ENCODE measurements at places on chromosomes 3 and 15. TPM values are rescaled to one million over a fixed set of nuclear protein-coding genes. Genes with fewer than 3 reads are reported as not detected.

The BNIP2 gene
- 68.4 TPM for total RNA-seq

The CASR gene
- not detected for total RNA-seq

The GRK7 gene
- total RNA-seq = not detected

The GPR149 gene
- not detected for total RNA-seq

The CPEB1 gene
- total RNA-seq = 1.0 TPM

The CBLB gene
- 95.1 TPM for total RNA-seq

The ACAA1 gene
- 70.2 TPM for total RNA-seq

The CCR8 gene
- not detected for total RNA-seq

The ADIPOQ gene
- not detected for total RNA-seq

The CILP gene
- total RNA-seq = not detected

The SH2D7 gene
- not detected for total RNA-seq

The CDCP1 gene
- 1.1 TPM for total RNA-seq

The ZPLD1 gene
- total RNA-seq = not detected

The RAB43 gene
- 38.8 TPM for total RNA-seq

The IL12A gene
- 0.41 TPM for total RNA-seq

DNA sequence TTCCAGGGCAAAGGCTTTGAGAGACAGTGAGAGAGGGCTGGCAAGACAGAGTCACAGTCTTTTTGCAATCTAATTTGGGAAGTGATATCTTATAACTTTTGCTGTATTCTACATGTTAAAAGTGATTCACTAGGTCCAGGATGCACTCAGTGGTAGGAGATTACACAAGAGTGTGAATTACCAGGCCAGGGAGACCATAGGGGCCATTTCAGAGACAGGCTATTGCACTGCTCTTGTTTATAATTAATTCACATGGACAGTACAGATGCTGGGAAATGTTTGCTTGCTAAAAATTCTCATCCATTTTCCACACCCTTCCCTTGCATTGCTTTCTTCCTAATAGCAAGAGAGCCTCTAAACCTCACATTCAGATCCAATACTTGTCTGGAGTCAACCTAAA is 22.6 kb upstream of the POMGNT2 start:
- DNase-seq = no peak

- no peak for DNase-seq
These were observed 130.1 kb downstream of the RYR3 start for GRCh38 chr15:33440900-33441299.

- DNase-seq = no peak
These were observed 42.1 kb downstream of the GOLGA6A start for GRCh38 chr15:74040109-74040850.

- no peak for DNase-seq
These were observed 4.9 kb downstream of the GNAT1 start for GRCh38 chr3:50196253-50196801.

- no peak for DNase-seq
These were observed 15.9 kb downstream of the PLA2G4F start for GRCh38 chr15:42140383-42141070.

GRCh38 chr3:87287011-87287410 is 10.6 kb upstream of the POU1F1 start:
- no peak for DNase-seq

GRCh38 chr15:55221090-55222011 is 24.6 kb upstream of the RSL24D1 start:
- DNase-seq = peak; percentile 48

- DNase-seq = no peak
These were observed 99.6 kb downstream of the TMCC1 start for GRCh38 chr3:129793942-129794310.

GRCh38 chr15:71278989-71279756 is 163.9 kb downstream of the THSD4 start:
- no peak for DNase-seq

GRCh38 chr3:151553888-151554287 is 93.0 kb upstream of the IGSF10 start:
- DNase-seq = no peak

DNA sequence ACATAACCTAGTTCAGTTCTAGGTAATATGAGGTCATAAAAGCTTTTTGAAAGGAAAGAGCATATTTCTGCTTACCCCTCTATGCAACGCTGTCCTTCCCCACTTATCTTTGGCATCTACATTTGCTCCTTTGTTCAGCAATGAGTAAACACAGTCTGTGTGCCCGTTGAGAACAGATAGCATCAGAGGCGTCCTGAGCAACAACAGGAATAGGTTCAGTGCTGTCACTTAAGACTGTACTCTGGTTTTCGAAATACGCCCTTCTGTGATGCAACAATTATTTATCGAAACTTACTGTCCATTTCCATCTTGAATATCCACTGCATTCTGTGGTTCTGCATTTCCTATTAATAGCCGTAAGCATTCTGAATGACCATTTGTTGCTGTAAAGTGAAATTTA is 84.4 kb downstream of the BTD start:
- no peak for DNase-seq

- DNase-seq = no peak
These were observed 32.3 kb upstream of the ZCWPW2 start for GRCh38 chr3:28316226-28316625.

GRCh38 chr15:99732751-99733267 is 428 bp downstream of the LYSMD4 start:
- DNase-seq = peak; percentile 33

DNA sequence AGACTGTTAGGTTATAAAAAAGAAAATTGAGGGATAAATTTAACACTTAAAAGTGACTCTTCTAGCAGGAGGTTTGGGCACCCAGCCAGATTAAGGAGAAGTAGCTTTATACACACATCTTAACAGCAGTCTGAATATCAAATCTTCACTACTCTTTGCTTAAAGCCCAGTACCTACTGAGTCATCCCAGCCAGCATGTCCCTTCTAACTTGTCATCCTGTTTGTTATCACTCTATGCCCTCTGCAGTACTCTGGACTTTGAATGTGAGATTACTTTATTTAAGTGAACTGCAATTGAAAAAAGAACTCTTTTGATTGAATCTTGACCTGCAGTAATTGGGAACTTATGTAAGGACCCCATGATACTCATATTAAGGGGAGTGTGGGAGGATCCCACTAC is 77.6 kb downstream of the FHIT start:
- no peak for DNase-seq

GRCh38 chr3:164113371-164114332 is 964.6 kb downstream of the SI start:
- no peak for DNase-seq

DNA sequence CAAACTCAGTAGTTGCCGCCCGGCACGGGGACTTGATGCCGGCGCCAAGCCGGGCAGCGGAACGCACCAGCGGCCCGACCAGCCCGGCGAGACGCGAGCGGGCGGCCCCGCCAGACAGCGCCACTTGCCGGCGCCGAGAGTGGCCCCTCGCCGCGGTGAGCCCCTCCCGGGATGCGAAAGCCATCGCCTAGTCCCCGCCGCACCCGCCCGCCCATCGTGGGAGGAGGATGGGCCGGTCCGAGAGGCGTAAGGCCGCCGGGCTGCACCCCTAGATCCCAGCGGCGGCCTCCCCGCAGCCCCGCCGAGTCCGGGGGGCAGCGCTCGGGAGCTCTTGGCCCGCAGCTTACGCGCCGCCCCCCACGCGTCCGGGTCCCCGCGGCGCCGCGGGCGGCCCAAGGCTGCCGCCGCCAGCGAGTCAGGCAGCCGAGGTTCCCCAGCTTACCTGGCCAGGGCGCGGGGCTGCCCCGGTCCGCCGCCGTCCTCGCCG is 609 bp downstream of the GOLGA8A start:
- peak; percentile 61 for DNase-seq

DNA sequence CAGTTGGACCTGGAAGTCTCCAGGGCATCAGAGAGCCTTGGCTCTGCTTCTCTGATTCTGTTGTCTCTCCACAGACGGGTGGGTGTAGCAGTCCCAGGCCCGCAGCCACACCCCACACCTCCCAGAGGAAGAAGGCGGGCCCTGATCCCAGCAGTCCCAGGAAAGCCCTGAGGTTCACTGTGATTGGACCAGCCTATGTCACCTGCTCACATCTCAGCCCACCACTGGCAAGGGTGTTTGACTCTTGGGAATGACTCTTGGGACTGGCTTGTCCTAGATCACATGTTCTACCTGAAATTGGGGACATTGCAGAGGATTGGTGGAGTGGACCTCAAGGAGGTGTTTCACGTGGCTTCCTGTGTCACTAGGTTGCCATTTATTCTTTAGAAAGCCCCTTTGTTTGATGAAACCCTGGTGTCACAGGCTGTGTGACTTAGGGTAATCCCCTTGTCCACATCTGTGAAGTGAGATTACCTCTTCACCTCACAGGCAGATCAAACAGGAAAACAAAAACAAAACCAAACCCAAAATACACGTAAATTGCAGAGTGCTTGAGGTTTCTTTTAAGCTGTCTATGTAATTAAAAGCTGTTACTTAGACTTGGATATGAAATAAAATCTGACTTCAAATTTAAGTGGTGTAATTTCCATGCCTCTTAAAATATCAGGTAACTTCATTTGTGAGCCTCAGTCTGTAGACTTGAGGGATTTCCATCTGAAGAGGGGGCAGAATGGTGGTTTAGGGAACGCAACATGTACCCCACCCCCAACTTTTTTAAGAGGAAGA is 26.7 kb downstream of the FLNB start:
- DNase-seq = peak; percentile 49

GRCh38 chr3:141578202-141578973 is 91.6 kb downstream of the RASA2 start:
- DNase-seq = no peak

DNA sequence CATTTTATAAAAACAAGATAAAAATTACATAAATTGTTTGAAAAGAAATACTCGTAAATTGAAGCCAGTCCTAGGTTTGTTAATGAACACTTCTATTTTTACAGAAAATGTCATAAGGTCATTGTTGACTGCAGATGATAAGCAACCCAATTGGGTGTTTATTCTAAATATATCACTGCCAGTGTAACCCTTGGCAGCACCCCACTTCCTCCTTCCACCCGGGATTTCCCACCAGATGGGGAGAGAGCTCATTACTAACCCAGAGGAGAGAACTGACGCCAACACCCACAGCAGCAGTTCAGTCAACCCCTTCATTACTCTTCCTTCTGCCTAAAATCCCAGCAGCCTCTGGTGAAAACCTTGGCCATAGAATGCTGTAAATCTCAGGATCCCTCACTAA is 307.6 kb downstream of the GAP43 start:
- DNase-seq = no peak

- no peak for DNase-seq
These were observed 19.6 kb downstream of the DYNC1LI1 start for GRCh38 chr3:32551087-32551486.

GRCh38 chr3:168933614-168934013 is 729.9 kb downstream of the MECOM start:
- DNase-seq = no peak

- DNase-seq = no peak
These were observed 14.4 kb downstream of the NGLY1 start for GRCh38 chr3:25768851-25769250.

DNA sequence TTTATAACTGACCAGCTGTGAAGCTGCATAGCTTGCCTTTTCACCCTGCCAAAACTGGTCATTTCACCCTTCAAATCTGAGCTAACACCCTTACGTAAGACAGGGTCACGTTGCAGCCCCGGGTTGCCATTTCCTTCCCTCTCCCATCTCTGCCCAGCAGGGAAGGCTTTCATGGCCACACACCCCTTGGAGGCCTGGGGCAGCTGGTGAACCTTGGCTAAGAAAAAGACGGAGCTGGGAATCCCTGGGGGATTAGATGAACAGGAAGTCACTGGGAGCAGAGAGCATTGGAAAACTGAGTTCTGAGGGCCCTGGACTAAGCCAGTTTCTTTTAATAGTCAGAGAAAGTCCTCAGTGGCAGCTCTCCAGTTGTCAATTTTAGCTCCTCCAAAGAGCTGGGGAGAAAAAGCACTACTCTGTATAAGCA is 67.8 kb downstream of the TTC23 start:
- DNase-seq = no peak

DNA sequence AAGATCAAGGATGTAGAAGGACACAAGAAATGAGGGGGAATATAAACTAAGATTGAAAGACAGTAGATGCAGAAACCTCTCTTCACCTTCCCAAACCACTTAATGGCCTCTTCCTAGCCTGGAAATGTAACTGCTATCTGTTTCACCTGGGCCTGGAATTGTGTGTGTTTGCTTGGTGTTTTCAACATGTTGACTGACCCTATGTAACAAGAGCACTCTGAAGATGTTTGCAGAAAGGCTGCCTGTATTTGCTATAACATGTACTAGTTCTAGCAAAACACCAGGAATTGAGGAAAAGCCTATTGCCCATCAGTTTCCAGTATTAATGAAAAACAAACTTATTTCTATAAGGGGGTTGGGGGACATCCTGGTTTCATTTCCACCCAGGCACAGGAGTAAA is 248.3 kb downstream of the WDR72 start:
- no peak for DNase-seq

GRCh38 chr3:119569156-119569555 is 9.7 kb upstream of the CD80 start:
- DNase-seq = no peak

GRCh38 chr15:25186906-25187645 is 232.3 kb downstream of the SNRPN start:
- no peak for DNase-seq

DNA sequence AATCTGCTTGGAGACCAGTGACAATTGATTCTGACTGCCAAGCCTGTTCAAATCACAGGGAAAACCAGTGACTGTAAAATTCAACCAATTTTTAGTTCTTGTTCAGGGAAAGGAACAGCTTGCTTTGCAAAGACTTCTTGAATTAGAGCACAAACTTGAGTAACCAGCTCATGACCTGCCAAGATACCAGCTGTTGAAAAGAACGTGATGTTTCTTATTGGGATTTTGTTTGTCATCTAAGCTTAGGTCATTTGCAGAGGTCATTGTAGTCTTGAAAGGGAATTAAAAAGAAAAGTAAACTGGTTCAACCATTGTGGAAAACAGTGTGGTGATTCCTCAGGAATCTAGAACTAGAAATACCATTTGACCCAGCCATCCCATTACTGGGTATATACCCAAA is 428.2 kb downstream of the GRM7 start:
- DNase-seq = no peak

DNA sequence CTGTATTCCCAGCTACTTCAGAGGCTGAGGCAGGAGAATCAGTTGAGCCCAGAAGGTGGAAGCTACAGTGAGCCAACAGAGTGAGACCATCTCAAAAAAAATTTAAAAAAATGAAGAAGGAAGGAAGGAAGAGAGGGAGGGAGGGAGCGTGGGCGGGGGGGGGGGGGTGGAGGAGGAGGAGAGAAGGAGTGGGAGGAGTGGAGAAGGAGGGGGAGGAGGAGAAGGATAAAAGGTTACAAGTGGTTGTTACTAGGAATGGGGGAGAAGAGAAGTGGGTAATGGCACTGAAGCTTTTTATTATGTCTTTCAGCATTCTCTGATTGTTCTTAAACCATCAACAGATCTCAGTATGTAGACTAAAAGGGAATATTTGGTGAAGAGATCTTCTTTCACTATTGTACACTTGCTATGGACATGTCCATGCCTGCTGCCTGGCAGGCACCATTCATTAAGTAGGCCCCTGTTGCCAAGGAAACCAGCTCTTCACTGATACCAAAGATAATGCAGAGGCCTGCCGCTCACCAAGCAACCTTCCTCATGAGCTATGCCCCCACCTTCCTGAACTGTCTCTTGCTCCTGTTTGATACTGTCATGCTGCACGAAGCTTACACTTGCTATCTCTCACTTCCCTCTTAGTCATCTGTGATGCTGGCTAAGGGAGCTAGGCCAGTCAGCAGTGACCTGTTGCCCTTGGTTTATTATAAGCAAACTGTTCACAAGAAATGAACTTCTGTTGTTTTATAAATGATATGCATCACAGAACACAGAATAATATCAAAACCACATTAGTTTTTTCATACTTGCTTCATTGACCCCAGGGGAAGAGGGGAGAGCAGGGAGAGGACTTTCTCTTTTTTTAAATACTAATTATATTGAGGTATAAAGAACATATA is 23.1 kb downstream of the EPM2AIP1 start:
- peak; percentile 35 for DNase-seq

- peak; percentile 8 for DNase-seq
These were observed 36.6 kb downstream of the CCDC66 start for GRCh38 chr3:56593455-56594158.
